ENCODE measurements at places on chromosomes 11 and 22.

- no peak for DNase-seq
Measured at GRCh38 chr11:88806410-88806809, 259.4 kb downstream of the GRM5 start.

GRCh38 chr11:86749821-86750401 is 50.4 kb upstream of the PRSS23 start:
- no peak for DNase-seq

DNA sequence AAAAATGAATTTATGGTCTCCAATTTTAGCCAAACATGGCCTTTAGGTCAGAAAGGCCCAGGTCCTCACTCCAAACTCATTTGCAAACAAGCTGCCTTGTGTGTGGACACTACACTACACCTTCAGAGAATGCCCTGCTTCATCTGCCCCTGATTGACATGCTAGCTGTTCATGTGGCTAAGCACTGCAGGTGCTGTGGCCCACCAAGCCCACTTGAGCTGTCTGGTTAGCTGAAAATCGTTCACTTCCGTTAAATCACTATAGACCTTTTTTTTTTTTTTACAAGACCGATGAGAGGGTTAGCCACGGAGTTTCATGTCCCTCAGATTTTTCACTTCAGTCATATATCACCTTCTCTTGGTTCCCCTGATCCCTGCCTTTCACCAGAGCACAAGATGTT is 39.3 kb downstream of the NF2 start:
- no peak for DNase-seq

DNA sequence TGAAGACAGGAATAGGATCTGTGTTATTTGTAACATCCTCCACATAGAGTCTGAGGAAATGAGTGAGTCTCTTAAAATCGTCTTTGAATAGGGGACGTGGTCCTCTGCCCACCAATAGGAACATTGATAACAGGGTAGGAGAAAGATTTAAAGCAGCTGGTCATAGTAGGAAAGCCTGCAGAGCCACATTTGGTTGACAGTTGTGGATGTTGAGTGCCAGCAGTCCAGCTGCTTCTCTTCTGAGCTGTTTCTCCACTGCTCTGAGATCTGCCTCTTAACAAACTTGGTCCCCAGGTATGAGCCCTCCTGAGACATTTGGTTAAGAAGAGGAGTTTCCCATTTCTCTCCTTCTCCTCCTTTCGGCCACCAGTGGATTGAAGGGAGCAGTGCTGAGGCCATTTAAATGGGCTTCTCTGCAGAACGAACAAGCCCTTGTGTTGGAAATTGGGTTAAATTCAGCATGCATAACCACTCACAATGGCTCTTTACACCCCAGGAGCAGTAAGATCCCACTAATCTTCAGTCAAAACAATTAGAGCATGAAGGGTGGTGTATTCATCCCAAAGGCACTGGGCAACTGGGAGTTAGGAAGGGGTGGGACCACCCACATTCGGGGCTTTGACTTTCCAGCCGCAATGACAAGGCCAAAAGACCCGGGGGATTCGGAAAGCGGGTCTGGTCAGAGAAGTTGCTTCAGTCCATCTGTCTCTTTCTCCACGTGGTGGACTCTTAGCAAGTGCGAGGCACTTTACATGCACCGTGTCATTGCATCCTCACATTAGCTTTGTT is 32.3 kb downstream of the MIAT start:
- DNase-seq, result no peak

DNA sequence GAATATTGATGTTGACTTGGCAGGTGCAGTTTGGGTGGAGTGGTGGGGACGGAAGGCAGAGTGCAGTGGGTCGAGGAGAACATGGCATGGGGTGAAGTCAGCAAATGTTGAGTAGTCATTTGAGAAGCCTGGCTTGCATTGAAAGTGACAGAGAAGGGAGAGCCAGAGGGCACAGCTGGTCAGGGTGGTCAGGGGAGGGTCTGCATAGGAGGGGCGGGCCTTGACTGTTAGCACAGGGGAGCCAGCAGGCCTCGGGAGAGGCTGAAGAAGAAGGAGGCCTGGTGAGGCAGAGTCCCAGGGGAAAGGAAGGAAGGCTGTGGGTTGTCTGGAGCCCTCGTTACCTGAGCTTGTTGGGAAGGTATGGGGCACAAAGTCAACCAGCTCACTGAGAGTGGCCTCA is 230.8 kb upstream of the TBCEL start:
- DNase-seq, result no peak

DNA sequence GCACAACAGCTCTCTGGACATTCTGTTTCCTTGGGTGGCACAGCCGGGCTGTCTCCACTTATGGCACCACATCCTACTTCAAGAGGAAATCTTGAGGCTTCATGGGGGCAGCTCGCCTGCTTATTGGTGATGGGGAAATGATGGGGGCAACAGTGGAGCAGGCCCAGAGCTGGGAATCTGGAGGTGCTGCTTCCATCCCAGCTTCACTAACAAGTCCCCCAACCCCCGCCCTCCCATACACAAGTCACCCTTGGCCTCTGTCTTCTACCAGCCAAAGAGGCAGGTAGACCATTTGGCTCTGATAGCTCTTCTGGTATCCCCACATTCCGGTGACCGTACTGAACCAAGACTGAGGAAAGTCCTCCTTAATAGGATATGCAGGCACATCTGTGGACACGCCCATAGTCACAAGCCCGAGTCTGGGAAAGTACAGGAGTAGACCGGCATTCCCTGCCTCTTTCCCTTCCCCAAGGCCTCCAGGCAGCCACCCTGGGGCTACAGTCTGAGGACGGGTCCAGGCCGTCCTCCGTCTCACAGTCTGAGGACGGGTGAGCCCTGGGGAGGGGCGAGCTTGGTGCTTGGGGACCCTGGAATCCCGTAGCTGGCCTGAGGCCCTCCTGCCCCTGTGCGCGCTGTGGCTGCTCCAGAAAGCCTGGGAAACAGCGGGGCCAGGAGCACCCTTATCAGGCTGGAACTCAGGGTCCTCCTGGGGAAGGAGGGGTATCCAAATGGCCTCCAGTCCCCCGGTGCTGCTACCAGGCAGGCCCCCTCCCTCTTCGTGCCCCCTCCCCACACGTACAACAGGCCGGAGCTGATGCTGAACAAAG is 145.6 kb downstream of the FEZ1 start:
- DNase-seq, result no peak

DNA sequence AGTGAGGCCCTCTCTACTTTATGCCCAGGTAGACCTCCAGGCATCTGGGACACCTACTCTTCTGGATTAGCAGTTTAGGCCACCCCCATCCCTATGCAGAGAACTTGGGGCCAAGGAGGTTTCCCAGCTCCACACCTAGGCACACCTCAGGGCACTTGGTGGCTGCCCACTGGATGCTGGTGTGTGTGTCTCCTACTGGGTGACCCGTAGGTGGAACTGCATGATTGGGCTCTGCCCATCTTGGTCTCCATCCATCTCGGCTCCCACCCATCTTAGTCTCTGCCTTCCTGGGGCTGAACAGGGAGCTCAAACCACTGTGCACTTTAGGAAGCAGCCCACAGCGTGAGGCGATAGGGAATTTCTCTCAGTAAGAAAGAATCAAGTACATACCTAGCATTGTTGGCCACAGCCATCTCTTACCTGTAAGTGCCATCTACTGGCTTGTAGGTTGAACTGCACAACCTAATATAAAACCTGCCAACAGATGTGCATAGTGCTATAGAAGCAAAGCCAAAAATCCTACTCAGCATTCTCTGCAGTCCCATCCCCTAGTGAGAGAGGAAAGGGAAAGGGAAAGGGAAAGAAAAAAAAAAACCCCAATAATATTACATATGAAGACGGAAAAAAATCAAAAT is 61.6 kb upstream of the PTPN5 start:
- DNase-seq, result no peak

- DNase-seq, result no peak
Measured at GRCh38 chr22:36223504-36223903, 15.8 kb downstream of the APOL2 start.

GRCh38 chr11:61516675-61517572 is 8.4 kb downstream of the LRRC10B start:
- DNase-seq, result no peak

DNA sequence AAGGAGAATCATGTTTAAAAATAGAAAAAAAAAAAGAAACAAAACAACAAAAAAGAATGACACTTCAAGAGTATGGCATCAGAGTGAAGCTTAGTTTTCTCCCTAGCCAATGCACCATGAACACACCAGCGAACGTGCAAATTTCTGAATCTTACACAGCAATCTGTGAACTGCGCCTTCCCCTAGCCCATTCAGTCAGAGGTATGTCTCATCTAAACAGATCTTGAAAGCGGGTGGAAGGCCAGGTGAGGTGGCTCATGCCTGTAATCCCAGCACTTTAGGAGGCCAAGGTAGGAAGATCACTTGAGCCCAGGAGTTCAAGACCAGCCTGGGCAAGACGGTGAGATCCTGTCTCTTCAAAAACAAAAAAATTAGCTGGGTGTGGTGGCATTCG is 113.1 kb downstream of the MICAL3 start:
- no peak for DNase-seq

- DNase-seq, result no peak
Measured at GRCh38 chr11:11961399-11962028, 46.9 kb downstream of the DKK3 start.

GRCh38 chr11:56750190-56750589 is 1.7 kb upstream of the OR9G4 start:
- no peak for DNase-seq

DNA sequence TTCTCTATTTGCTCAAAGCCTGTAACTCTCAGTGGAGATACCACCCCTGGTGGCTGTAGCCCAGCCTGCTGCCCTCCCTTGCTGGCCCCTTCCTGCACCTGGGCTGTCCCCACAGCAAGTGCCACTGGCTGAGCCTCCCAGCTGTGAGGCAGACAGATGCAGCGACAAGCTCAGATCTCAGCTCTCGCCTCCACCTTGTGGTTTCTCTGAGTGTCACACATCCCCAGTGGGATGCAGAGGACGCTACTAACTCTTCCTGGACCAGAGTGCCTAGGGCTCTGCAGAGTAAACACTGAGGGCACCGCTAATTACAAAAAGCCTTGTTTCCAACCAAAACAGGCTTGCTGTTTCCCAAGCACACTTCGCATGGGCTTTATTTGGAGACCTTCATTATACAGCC is 8.9 kb downstream of the YPEL1 start:
- DNase-seq, result no peak

DNA sequence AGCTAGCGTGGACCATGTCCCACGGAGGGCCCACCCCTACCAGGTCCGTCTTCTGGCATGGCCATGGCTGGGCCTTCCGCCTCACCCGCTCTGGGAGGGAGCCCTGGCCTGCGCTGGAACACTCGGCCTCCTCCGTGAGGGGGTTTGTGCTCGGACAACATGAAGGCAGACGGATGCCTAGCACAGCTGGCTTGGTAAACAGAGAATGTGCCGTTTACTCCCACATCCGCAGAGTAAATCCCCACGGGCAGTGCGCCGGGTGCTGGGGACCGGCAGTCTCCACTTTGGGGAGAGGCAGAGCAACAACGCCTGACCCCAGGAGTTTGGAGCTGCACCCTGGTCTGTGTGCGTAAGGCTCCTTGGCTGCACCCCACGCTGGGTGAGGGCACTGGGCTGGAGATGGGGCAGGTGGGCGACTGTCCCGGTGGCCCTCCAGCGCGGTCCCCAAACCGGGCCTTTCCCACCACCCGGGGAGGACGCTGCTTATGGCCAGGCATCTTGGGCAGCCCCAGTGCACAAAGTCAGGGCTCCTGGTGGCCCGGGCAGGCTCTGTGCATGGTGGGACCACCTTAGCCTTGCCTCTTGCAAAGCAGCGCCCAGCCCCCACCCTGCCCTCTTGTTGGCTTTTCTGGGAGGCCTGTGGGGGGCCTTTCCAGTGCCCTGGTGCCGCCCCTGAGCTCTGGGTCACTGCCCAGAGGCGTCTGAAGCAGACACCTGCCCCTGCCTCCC is 30.7 kb upstream of the MUC5AC start:
- DNase-seq, result no peak

DNA sequence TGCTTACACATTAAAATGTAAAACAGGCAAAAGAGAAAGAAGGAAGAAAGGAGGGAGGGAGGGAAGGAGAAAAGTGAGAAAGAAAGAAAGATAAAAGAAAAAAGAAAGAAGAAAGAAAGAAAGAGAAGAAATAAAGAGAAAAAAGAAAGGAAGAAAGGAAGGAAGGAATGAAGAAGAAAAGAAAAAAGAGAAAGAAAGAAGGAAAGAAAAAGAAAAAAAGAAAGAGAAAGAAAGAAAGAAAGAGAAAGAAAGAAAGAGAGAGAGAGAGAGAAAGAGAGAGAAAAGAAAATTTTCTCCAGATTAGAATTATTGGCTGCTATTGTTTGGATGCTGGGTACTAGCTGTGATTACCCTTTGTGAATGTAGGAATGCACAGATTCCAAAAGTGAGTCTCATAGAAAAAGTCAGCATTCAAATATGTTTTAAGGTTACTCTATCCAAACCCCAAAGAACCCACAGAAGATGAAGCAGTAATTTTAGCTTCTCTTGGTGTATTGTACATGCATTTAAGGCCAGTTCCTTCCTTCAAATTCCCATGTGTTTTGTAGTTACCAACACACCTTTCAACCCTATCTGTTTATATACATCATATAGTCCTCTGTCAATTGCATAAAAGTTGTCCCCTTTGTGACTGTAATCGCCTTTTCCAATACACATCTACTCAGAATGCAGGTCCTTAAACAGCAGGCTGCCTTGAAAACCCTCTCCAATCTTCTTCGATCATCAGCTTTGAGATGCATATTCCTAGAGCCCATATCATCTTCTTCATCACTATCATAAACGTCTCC is 789 bp upstream of the FAM111A start:
- no peak for DNase-seq

DNA sequence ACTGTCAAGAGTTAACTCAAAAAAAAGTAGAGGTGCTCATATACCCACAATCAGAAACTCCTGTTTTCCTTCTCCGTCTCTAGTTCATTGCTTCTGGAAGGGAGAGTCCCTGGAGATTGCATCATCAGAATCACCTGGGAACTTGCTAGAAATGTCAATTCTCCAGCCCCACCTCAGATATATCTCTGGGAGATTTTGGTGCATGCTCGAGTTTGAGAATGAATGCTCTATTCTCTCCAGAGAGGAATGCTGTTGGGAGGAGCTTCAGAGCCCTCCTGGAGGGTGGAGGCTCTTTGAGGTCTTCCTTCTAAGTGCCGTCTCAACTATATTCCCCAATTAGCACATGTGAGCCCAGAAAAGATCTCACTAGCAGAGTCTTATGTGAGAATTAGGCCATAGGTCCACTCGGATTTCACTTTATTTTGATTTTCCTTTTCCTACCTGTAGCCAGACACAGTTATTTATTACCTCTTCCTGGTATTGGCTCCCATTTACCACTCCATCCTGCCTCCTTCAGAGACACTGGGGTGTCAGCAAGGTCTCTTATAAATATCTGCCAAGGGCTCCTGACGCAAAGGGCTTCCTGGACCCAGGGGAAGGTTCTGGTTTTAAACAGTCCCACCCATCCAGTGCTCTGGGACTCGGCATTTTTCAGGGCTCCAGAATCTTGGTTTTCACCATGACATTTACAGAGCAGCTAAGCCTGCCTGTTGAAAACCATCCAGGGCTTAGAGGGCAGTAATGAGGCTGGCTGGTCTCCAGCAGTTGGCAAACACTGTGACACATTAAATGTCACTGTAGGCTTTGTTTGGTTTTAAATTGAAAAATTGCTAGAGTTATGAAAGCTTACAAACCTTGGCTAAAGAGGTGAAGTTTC is 136.2 kb downstream of the CD44 start:
- DNase-seq, result peak; percentile 66

- no peak for DNase-seq
Measured at GRCh38 chr11:9804419-9804902, 140.6 kb downstream of the SWAP70 start.
